Omental fat pad (tissue), 4 donors: ENCODE measurements at places on chromosomes 1 and 21. TPM values are rescaled to one million over a fixed set of nuclear protein-coding genes. Genes with fewer than 3 reads are reported as not detected.

ANXA9 gene
- 5.6 TPM for total RNA-seq

AMY2A gene
- not detected for total RNA-seq

OR2T29 gene
- total RNA-seq: not detected

ZYG11B gene
- 46.1 TPM for total RNA-seq
